Right ventricle myocardium superior (tissue), 1 donor: ENCODE measurements at places on chromosomes 6 and 20.

GRCh38 chr6:101936516-101936915 is 543.0 kb downstream of the GRIK2 start:
- DNase-seq = no peak

- no peak for DNase-seq
Observed at GRCh38 chr6:161355696-161356095, 81.8 kb upstream of the AGPAT4 start.

DNA sequence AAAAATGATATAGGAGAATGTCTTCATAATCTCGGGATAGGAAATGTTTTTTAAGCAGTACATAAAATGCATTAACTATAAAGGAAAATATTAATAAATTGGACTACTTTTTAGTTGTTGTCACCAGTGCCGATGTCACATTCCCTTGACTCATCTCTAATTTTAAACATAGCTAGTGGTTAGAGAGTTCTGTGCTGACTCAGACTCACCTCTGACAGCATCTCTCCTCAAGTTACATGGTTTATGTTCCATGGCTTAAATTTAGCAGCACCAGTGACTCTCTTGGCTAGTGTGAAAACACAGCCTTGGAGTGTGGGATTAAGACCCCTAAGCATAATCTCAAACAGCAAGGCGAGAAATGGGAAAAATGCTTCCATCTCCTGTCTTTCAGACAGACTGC is 311.8 kb upstream of the MMS22L start:
- DNase-seq = no peak

DNA sequence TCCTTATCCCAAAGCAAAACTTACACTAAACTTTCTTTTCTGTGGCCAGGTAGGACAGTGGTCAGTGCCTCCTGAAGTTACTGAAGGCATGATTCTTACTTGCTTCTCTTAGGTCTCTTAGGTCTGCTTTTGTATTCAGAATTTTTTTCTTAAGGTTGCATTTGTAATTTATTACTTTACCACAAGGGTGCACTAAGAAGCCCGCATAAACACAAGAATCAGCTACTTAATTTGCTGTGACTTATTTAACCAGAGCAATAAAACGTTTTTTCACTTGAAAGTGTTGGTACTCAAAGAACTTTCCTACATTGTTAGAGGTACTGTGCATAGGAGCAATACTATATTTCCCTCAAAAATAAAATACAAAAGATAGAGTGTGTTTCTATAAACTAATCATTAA is 75.4 kb upstream of the LAMA2 start:
- DNase-seq = no peak

DNA sequence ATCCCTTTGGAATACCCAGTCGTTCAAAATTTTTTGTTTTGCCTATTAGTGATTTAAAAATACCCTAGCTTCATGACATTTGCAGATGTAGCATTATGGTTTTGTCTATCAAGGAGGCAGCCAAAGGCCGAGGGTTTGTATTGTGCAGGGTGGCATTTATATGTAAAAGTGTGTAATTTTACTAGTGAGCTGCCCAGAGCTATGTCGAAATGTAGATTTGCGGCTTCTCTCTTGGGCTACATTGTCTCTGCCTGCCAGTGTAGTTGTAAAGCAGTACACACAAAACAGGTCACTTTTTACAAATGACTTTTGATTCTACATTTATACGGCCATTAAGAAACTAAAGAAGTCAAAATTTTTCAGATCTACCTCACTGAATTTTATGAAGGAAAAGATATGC is 87.7 kb downstream of the TSHZ2 start:
- no peak for DNase-seq

DNA sequence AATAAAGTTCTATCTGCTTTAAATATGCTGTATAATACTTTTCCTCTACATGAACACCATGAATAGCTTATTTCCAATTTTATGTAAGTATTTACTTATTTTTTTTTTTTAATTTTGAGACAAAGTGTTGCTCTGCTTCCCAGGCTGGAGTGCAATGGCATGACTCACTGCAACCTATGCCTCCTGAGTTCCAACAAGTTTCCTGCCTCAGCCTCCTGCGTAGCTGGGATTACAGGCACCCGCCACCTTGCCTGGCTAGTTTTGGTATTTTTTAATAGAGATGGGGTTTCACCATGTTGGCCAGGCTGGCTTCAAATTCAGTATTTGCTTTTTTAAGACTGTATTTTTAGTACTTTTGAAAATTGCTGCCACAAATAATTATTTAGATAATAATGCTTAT is 1365.9 kb downstream of the GRIK2 start:
- DNase-seq = no peak

DNA sequence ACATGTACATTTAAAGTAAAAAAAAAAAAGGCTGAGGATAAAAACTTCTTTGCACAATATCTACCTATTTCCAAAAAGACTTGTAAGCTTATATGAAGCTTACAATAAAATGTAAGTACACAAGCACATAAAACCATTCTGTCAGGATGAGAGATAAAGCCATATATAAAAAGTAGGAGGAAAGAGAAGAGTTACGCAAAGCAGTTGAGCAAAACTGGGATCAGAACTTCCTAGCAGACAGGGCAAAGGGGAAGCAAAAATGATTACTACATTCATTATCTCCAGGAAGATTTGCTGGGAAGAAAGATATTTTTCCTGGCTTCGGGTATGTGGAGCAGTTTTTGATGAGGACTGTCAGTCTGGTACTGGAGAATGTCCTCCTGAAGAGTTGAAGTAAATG is 198.1 kb downstream of the MTFR2 start:
- DNase-seq = no peak

GRCh38 chr6:149130090-149130489 is 187.4 kb upstream of the TAB2 start:
- no peak for DNase-seq

- no peak for DNase-seq
Observed at GRCh38 chr20:44990957-44991356, 24.6 kb downstream of the STK4 start.

GRCh38 chr6:150271501-150272263 is 97.1 kb upstream of the IYD start:
- DNase-seq = no peak

DNA sequence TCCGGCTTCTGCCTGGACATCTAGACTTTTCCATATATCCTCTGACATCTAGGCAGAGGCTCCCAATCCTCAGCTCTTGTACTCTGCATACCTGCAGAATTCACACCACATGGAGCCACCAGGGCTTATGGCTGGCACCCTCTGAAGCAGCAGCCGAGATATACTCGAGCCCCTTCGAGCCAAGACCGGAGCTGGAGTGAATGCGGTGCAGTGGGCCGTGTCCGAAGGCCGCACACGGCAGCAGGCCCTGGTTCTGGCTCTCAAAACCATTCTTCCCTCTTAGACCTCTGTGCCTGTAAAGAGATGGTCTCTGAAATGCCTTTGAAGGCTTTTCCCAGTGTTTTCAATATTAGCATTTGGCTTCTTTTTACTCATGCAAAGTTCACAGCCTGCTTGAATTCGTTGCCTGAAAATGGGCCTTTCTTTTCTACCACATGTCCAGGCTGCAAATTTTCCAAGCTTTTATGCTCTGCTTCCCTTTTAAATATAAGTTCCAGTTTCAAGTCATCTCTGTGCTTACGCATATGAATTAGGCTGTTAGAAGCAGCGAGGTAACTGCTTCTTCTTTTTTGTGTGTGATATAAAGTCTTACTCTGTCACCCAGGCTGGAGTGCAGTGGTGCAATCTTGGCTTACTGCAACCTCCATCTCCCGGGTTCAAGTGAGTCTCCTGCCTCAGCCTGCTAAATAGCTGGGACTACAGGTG is 3.8 kb upstream of the SIRPB1 start:
- DNase-seq = no peak

DNA sequence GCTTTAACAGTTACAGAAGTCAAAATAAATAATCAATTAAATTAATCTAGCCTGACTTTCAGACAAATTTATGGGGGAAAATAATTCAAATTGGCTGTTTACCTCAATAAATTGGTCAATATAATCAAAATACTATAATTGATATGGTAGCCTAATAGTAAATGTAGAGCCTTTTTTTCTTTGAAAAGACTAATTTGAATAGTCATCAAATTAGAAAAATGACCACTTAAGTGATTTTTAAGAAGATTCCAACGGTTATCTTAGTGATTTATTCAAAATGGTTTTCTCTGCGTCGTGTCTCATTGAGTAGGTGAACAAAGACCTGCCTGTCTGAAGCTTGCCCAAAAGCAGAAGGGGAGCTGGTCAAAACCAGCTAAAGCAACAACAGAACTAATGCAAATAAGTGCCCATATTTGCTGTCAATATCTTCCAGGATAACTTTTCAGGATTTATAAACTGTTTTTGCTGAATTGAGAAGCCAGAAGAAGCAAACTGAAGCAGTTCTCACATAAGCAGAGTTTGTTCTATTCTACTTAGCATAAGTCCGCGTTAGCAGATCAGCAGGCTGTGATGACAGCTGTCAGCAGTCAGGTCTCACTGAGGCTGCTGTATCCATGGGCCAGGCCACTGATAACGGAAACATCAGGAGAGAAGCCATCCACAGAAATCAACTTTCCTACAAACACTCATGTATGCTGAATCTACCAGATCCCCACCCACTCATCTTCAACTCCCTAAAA is 7.0 kb downstream of the RCAN2 start:
- peak; percentile 66 for DNase-seq

- no peak for DNase-seq
Observed at GRCh38 chr20:60071965-60072364, 113.7 kb downstream of the CDH26 start.

GRCh38 chr20:62210496-62210855 is 9.6 kb downstream of the HRH3 start:
- DNase-seq = no peak

GRCh38 chr6:98633886-98634285 is 200.5 kb upstream of the POU3F2 start:
- DNase-seq = no peak

DNA sequence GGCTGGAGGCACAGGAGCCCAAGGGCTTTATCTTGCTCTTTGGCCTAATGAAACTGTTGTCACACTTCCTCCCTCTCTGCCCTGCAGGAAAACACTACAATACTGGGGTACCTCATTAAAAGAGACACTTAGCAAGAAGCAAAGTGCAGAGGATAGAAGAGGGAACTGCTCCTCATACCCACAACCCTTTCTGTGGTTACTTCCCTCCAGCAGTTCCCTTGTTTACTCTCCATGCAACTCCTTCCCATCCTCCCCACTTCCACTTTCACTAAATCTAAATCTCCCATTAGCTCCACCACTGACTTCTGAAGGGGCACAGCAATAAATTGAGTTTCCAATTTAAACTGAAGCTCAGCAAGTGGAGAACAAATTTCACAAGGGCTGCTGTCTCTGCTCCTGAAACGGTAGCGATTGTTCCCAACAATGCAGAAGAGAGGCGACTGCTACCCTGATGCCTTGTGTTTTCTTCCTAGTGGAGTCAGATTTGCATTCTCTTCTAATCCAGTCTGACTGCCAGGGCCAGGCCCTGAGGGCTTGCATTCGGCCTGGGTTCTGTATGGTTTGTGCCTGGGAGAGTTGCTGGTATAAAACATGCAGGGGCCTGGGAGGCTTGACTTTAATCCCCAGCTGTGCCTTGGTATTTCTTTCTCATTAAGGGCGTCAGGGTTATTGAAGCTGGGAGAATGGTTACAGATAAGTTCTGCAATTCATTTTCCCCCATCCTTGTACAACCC is 454.7 kb downstream of the TFAP2B start:
- no peak for DNase-seq
